Liver (tissue), 10 donors: ENCODE measurements at places on chromosomes 4 and X. TPM values are rescaled to one million over a fixed set of nuclear protein-coding genes. Genes with fewer than 3 reads are reported as not detected.

GRCh38 chrX:17409566-17410290, 34.7 kb downstream of the NHS start:
- DNase-seq: no peak

TRPC5OS gene
- polyA plus RNA-seq: 0.02 TPM

DNA sequence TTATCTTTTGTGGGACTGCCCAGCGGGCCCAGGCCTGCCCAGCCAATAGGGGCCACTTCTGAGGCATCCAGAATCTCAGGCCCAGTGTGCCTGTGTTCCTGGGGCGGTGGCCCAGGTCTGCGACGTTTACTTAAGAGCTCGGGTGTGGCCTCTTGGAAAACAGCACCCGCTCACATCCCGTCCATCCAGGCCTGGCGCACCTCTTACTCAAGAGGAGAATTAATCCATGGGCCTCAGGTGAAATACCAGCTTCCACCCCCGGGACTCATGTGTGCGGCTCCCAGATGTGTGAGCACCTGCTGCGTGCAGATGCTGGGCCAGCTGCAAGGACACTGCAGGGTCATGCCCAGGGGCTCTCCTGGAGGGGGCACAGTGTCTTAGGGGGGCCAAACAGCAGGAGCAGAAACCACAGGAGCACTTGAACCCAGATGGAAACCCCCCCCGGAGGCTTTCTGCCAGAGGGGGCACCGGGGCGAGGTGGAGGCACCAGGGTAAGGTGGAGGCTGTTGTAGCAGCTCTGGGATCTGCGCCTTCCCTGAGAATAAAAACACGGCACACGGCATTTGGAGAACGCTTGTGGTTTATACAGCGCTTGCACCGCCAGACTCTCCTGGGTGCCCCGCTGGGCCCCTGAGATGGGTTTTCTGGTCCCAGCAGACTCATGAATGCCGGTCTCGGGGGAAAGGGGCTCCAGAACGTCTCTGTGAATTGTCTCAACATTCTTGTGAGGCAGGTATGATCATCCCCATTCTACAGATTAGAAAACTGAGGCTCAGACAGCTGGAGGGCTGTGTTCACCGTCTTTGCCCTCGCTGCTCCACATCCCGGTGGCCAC, 2.8 kb downstream of the PSAPL1 start:
- no peak for DNase-seq

INPP4B gene
- polyA plus RNA-seq: 1.1 TPM

GRCh38 chr4:128768373-128768996, 41.0 kb upstream of the JADE1 start:
- no peak for DNase-seq

TEX13C gene
- polyA plus RNA-seq: not detected
